ENCODE measurements at places on chromosomes 7 and 10.

DNA sequence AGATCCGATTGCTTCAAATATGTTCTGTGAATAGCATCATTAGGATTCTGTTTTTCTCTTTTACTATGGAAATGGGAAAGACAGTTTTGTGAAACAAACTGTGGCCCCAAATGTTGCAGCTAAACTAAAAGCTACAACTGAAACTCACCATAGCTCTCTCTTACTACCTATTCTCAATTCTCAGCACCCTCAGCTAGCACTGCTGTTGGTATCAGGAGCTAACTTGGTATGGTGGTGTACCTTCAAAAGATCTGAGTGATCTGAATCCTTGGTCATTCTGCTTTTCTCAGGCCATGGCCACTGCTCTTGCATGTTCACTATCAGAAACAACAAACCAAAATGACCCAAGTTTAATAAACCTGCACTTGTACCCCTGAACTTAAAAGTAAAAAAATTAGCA, 1208.0 kb downstream of the SORCS1 start:
- no peak for DNase-seq

- DNase-seq, result no peak
These were observed 255.1 kb downstream of the DOCK4 start for GRCh38 chr7:111951052-111951451.

GRCh38 chr10:101397140-101397539, 43.2 kb downstream of the BTRC start:
- DNase-seq, result peak; percentile 12

DNA sequence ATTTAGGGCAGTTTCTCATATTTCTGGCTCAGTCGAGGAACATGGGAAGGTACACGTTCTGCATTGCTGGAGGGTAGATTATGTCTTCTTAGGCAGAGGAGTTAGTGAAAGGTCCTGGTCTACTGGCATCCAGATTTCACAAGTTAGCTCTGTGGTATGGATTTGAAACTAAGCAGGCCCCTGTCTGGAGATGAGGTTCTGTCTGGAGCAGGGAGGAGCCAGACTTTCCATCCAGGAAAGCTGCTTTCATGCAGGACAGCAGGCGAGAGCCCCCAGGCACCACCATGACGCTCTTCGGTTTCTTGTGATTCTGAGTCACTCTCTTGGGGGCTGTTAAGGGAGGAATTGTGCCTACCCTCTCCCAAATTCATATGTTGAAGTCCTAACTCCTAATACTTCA, 184.3 kb downstream of the KIAA1217 start:
- DNase-seq, result no peak

DNA sequence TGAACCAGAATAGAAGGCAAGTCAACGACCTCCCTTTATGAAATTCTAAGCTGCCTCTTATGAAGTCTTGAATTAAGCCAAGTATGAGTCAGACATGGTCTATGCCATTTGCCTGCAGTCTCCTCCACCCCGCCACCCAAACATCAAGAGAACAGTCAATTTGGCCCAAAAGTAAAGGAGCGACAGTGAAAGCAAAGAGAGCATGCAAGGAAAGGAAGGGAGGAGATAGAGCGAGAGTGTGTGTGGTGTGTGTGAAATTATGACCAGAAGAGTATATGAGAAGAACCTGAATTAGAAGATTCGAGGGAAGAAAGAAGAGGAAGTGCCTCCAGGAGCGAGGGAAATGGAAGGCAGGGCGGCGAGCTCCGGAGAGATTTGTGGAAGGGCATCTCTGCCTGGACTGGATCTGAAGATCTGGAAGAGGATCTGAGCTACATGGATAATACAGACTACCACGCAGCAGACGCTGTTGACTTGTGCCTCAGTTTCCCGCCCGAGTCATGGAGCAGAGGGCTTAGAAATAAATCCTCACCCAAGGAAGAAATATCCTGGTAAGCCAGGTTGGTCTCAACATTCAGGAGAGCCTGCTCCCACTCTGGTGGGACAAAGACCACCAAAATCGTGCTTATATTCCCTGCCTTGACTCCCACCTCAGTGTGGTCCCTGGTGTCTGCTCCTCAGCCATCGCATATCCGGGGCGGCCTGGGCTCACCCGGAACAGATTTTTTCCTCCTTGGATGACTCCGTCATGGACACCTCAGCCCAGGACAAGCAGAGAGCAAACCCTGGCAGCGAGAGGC, 459 bp downstream of the ZDHHC6 start:
- DNase-seq, result peak; percentile 15

DNA sequence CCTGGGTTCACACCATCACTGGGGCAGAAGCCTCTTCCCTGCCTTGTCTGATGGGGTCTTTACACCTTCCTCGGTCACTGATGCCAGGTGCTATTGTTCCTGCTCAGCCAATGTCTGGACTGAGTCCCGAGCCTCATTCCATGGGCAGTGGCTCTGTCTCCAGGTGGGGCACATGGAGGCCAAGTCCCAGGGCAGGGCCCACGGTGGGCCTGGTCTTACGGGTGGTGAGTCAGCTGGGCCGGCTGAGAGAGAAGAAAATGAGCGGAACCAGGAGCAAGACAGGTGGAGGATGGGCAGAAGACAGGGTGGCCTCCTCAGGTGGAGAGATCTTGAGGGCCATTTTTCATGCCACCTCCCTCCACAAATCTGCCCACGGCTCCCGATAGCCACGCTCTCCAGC, 131.7 kb upstream of the FAM20C start:
- DNase-seq, result no peak

DNA sequence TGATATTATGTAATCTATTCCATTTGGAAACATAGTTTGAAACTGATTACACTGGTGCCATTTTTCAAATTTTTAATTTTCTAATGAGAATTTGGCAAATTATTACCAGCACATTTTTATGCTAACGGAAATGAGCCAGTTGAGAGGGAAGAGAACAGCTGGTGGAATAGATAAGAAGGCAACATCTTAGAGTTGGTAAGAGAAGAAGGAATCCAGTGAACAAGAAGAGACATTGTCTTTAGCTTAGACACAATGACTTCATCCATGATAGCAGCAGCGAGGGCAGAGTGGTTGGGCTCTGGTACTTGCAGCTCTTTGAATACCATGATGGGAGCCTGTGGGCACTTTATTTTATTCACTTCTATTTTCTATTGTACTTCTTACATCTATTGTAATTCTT, 89.6 kb downstream of the CHRM2 start:
- DNase-seq, result no peak

- no peak for DNase-seq
These were observed 55.8 kb downstream of the LOXL4 start for GRCh38 chr10:98212196-98212595.

DNA sequence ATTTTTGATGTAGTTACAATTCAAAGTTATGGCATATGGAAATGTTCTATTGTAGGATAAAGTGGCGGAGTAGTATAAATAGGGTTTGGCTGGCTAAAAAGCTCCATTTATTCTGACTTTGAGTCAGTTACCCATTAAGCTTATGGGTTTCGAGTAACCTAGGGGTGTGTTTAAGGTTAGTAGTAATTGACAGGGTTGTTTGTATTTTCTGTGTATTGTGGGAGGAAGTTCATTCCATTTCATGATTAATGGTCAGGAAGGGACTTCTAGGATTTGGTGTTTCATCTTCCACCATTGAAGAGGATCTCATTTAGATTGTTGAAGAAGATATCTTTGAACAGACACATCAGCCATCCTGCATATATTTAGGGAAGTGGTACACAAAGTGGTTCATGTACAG, 75.0 kb downstream of the BICC1 start:
- no peak for DNase-seq

DNA sequence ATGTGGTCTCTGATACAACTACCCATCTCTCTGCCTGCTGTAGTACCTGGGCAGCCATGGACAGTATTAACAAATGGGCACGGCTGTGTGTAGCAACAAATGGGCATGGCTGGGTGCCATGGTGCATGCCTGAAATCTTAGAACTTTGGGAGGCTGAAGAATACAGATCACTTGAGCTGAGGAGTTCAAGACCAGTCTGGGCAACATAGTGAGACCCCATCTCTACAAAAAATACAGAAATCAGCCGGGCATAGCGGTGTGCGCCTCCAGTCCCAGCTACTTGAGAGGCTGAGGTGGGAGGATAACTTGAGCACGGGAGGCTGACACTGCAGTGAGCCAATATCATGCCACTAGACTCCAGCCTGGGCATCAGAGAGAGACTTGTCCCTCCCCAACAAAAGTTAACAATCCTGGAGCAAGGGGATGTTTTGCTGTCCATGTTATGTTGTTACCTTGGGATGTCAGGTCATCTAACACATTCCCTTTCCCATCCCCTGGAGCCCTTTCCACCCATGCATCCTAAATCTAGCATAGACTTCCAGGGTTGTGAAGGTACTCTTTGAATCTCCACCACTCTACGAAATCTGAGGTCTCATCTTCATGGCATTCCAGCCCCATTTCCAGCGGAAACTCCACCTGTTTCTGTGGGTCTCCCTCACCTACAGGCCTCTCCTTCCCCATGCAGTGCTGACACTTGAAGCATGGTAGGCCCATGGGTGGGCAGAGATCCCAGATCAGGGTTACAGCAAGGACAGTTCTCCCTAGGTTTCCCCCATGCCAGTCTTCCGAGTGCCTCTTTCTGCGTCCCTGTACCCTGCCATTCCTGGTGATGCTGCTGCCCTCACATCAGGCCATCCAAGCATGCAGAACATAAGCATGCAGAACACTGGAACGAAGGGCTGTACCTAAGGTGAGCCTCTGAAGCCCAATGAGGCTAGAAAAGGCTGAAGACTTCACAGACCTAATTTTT, 13.1 kb downstream of the FXYD4 start:
- DNase-seq, result no peak

DNA sequence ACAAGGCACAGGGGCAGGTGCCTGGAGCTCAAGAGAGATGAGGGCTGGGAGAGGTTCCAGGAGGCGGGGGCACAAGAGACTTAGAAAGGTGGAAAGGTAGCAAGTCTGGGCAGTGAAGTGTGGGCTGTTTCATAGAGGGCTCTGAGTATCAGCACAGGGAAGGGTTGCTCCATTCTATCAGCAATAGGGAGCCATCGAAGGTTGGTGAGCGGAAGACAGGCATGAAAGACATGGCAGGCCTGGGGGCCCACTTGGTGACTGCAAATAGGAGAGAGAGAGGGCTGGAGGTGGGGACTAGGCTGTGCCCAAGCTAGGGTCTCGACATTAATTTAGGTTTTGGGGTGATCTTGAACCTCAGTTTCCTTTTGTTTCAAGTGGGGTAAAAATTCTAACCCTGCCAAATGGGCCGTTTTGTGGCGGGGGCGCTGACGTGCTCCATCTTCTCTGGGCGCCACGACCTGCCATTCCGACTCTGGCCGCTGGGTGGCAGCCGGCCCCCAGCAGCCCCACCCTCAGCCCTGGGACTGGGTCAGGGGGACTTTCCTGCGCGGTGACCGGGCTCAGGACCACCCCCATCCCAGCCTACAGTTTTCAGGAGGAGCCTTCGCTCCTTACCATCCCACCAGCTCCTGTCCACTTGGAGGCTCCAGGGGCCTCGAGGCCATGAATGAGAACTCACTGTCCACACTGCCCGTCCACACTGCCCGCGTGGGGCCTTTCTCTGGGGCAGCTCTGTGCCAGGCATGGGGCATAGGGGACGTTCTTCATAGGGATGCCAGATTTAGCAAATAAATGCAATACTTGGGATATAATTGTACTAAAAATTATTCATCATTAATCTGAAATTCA, 37.2 kb upstream of the PCBD1 start:
- DNase-seq, result peak; percentile 69

DNA sequence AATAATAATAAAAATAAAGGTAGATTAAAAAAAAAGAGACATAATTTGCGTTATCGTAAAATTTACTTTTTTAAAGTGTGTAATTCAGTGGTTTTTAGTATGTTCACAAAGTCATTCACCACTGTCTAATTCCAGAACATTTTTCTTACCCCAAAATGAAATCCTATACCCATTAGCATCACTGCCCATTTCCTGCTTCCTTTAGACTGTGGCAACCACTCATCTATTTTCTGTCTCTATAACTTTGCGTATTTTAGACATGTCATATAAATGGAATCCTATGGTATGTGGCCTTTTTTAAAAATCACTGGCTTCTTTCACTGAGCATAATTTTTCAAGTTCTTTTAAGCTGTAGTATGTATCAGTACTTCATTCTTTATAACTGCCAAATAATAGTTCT, 53.6 kb downstream of the KAT6B start:
- DNase-seq, result no peak

All from activated CD4-positive, alpha-beta T cell treated with anti-CD3 and anti-CD28 coated beads for 48 hours (primary cell).